NCI-H82 (cell line): ENCODE measurements at places on chromosomes 5 and 9.

DNA sequence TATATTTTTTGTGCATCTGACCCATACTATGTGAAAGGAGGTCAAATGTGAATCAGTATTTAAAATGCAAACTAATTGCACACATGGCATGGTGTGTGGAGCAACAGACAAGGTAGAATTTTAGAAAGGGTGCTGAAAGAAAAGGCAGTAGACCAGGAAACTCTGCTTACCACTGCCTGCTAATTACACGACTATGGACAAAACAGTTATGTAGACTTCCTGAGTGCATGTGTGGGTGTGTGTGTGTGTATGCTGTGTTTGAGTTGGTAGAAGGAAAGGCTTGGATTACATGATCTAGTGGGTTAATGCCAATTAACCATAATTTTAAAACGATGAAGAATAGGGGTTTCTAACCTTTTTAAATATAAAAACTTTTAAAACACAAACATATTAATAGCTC is 349.9 kb downstream of the SH3GL2 start:
- DNase-seq, result no peak

GRCh38 chr9:131986576-131986975 is 93.1 kb downstream of the MED27 start:
- no peak for DNase-seq

GRCh38 chr5:7622498-7622897 is 226.6 kb downstream of the ADCY2 start:
- DNase-seq, result no peak

DNA sequence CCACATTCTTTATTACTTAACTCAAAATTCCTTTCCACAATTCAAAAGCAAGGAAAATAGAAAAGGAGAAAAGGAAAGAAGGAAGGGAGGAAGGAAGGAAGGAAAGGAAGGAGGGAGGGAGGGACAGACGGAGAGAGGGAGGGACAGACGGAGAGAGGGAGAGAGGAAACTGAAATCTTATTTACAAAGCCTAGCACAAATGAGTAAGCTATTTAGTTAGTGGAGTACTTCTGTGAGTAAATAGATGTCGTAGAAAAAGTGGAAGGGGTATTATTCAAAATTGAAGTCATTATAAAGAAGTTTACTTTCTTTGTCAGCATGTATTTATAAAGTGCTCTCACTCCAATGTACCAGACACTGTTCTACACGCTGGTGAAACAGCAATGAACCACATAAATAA is 177.9 kb downstream of the CETN3 start:
- no peak for DNase-seq

GRCh38 chr5:21574961-21575360 is 1278.2 kb downstream of the CDH12 start:
- no peak for DNase-seq

DNA sequence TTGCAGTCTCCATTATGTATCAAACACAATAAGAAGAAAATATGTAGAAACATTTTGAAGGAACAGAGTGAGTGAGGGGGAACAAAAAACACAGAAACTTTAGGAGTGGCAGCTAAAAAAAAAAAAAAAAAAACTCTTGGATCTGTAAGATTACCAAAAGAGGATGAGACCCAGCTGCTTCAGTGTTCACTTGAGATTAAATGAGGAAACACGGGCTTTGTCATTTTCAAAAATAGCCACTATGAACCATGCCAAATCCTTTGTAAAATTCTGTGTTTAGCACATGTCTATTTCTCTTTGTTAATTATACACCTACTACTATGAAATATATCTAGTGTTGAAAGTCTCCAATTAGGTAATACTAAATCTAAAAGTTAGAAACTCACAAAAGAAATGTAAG is 485.9 kb downstream of the EFNA5 start:
- DNase-seq, result no peak

DNA sequence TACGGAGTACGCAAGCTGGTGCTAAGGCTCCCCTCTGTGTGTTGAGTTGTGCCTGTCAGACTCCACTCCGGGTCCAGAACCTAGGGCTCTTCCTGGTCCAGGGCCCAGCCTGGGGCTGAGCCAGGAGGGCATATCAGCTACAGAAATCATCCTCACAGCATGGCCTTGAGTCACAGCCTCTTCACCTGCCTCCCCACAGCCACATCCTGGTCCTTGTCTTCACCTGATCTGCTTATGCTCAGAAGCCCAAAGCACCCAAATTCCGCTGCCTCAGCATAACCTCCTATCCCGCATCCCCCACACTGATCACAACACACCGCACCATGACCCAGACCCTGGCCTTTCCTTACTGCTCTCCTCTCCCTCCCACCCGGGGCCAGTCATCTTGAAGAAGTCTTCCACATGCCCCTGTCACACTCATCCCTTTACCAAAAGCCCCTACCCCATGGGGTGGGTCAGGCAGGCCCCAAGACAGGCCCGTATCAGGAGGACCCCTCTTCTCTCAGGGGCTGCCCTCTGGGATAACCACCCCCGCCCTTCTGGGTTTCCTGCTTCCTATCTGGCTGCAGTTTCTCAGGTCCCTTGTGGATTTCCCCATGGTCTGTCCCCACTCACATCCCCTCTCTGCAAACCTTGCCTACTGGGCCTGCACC is 1.3 kb upstream of the IL3 start:
- no peak for DNase-seq

DNA sequence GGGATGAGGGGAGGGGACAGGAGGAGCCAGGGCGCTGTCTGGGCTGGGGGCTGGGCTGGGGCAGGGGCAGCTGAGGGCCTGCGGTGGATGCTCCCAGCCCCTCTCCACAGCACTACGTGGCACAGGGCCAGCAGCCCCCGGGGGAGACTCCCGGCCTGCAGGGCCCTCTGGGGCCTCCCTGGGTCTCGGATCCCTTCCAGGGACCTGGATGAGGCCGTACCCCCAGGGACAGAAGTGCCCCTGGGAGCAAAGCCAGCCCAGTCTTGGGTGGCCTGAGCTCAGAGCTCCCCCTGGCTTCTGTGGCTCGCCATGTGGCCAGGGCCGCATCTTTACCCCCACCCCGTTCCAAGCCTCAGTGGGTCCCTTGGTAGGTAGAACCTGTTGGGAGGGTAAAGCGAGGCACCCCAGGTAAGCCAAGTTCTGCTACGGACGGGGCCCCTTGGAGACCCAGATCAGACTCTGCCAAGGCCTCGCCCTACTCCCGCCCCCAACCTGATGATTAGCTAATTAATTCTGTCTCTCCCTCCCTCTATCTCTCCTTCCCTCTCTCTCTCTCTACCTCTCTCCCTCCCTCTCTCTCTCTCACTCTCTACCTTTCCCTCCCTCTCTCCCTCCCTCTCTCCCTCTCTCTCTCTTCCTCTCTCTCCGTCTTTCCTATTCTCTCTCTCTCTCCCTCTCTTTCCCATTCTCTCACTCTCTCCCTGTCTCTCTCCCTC is 24.3 kb downstream of the KCNT1 start:
- DNase-seq, result no peak

DNA sequence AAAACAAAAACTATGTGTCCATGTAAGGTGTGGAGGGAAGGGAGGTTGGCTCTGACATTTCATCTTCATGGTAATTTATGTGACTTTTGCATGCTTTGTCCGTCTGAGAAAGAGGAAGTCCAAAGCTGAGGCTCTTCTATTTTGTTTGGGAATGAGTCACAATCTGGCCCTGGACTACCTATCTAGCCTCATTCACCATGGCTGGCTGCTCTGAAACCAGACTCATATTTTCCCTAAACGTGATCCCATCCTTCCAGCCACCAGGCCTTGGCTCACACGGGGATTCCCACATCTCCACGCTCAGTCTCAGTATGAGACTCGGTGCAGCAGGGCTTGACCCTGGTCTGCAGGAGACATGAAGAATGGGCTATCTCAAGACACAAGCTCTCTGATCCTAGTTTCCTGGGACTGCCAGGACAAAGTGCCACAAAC is 672.8 kb downstream of the ACTL7B start:
- no peak for DNase-seq

- DNase-seq, result no peak
Observed at GRCh38 chr5:180908998-180909731, 10.2 kb downstream of the BTNL8 start.

GRCh38 chr5:33513462-33514185 is 72.9 kb downstream of the TARS1 start:
- no peak for DNase-seq

- DNase-seq, result no peak
Observed at GRCh38 chr5:668283-668995, 24.7 kb downstream of the TPPP start.
